ENCODE measurements at places on chromosomes 7 and 10.

- no peak for DNase-seq
These were observed 14.3 kb downstream of the RHEB start for GRCh38 chr7:151505433-151505832.

- no peak for DNase-seq
These were observed 55.7 kb downstream of the ST7 start for GRCh38 chr7:117008886-117009531.

DNA sequence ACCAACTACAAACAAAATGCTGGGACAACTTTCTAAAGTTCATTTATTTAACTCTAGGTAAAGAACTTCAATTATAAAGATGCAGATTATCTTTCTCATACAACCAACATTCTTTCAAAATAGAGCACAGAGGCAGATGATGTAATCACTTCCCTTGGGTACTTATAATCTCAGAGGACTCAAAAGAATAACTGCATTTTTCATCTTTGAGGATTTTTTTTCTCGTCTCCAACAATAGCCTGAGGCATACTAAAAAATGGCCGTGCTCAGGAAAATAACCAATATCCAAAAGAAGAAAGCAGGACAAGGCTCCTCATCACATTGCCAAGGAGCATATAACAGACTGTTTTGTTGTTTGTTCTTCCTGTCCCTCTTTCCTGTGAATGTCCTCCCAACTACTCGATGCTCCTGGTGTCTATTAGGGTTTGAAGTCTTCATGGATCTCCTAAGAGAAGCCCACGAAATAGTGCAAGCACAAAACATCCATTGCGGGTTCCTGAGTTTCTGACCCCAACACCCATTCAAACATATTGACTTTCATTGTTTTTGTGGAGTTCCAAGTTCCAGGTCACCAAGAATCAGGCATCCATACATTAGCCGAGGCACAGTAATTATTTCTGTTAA, 182.9 kb downstream of the SORCS1 start:
- no peak for DNase-seq

GRCh38 chr10:80015911-80016830, 62.3 kb upstream of the TMEM254 start:
- DNase-seq = no peak

- peak; percentile 54 for DNase-seq
These were observed 163.0 kb upstream of the KLF14 start for GRCh38 chr7:130896898-130897514.

DNA sequence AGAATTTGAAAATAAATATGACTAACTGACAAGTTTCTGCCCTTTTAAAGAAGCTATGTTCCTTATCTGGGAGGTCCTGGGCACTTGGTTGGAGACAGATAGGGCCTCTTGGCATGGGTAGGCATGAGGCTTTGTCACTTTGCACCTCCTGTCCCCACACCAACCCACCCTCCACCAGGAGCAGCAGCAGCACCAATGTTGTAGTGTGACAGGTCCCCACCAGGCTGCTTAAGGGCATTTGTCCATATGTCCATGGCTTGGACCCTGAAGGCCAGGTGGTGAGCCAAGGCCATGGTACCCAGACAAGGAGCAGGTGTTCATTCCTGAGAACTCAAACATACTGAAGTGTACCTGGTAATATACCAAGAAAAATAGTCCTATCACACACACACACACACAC, 629.1 kb downstream of the ACTR3B start:
- no peak for DNase-seq

DNA sequence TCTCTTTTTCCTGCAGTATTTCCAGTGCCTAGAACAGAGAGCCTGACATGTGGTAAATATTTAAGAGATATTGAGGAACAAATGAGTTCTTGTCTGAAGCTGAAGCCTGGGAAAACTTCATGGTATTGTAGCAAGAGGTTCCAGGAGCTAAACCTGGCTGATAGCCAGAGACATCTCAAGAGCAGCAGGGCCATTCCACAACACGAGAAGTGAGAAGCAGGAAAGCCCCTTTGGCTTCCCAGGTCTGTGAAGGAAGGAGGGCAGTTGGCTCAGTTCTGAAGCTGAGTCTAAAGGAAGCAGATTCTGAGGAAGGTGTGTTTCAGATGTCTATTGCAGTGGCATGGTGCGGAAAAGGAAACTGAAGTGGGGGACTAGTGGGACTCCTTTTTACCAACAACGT, 63.8 kb upstream of the FAM204A start:
- DNase-seq = no peak

DNA sequence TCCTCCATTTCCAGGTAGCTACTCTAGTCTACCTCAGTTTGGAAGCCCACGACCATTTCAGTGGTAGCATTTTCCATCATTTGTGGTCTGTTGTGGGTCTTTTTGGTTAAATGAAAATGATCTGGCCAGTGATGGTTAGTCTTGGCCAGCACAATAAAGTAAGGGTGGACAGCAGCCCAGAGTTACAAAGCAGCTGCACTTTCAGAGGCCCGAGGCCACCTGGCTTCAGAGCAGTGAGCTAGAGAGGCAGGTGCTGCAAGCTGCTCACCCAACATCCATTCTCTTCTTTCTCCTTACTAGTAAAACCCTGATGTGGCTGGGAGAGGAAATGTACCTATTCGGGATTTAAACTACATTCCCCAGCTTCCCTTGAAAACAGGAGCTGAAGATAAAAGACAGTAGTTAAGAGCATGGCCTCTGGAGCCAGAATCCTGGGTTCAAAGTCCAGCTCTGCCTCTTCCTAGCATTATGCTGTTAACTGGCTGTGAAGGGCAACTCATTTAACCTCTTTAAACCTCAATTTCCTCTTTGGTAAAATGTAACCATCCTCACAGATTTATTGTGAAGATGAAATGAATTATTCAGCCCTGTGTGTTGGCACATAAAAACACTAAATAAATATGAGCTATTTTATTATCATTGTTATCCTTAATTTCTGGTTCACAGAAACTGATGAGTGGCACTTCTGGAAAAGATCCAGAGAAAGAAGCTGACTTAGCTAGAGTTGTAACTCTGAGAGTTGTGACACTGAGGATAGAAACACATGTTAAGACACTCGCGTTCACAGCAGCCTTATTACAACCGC, 517.4 kb downstream of the PARD3 start:
- no peak for DNase-seq

- DNase-seq = no peak
These were observed 47.5 kb downstream of the RNF133 start for GRCh38 chr7:122651451-122651850.

DNA sequence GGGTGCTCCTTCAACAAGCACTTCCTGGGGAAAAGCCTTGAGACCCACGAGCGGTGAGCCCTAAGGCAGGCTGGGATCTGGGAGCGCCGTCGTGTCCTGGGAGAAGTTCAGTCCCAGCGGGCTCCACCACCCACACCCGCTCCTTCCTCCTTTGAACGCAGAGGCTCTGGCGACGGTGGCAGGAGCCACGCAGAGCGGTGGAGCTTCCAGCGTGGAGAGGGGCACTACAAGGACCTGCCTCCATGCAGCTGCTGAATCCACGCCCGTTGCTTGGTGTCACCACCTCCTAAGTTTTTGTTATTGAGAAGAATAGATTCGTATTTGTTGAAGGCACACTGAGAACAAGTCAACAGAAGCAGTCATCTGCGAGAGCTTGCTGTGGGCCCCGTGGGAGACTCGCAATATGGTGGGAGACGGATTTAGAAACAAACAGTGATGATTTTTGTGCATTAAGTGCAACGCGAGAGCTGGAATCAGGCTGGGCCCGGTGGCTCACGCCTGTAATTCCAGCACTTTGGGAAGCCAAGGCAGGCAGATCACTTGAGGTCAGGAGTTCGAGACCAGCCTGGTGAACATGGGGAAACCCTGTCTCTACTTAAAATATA, 60.1 kb upstream of the SDK1 start:
- no peak for DNase-seq

- DNase-seq = no peak
These were observed 33.0 kb downstream of the EN2 start for GRCh38 chr7:155490697-155491628.

DNA sequence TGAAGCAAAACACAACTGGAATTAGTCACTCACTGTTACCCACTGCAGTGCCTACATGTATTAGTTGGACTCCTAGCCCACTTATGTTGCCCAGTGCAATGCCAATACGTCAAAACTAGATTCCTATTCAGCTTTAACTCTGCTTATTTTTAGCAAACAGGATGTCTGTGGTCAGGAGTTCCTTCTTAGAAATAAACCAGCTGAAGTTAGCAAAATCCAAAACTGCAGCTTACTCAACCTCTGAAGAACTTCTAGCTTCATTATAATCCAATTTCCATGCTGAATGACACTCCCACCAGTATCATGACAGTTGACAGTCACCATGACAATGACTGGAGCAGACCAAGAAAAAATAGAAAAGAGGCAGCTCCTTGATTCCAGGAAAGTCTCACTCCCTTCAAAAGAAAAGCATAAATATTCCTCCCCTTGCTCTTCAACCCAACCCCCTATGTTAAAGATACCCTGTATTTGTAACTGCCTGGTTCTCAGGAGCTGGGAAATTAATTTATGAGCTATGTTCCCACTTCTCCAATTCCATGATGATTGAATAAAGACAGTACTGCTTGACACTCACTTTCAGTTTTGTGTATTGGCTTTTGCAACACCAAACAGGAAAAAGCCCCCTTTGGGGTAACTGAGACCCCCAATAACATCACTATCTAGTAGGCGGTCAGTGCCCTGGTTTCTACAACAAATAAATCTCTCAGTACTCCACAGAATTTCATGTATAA, 327.4 kb downstream of the SORCS1 start:
- DNase-seq = no peak

- DNase-seq = no peak
These were observed 11.1 kb downstream of the STAM start for GRCh38 chr10:17655009-17655408.

Measured in activated B cell treated with CpG ODN at 0.5 μM for 24 hours (primary cell).